ENCODE measurements at places on chromosomes 11 and 22. TPM values are rescaled to one million over a fixed set of nuclear protein-coding genes. Genes with fewer than 3 reads are reported as not detected.

- no peak for DNase-seq
- H3K4me1 ChIP-seq: no peaks in the 10 kb centered on the region
- H3K4me3 ChIP-seq: no peak overlapping the region
Observed at GRCh38 chr22:38921806-38922205, 35.6 kb upstream of the APOBEC3A start.

GRCh38 chr22:31126869-31127175 is 4.1 kb downstream of the INPP5J start:
- no peak for DNase-seq
- no peaks in the 10 kb centered on the region for H3K36me3 ChIP-seq
- no peak overlapping the region for H3K27ac ChIP-seq
- H3K27me3 ChIP-seq: peaks cover 34% of the 10 kb centered on the region
- H3K4me3 ChIP-seq: no peak overlapping the region

Gene NXPE4
- not detected for polyA plus RNA-seq

- H3K27ac ChIP-seq: peak overlapping the region; percentile 98
- H3K4me3 ChIP-seq: peak overlapping the region; percentile 97
- H3K36me3 ChIP-seq: no peaks in the 10 kb centered on the region
- peaks cover 26% of the 10 kb centered on the region for H3K4me1 ChIP-seq
Observed at GRCh38 chr11:117145393-117145761, 1.3 kb downstream of the PAFAH1B2 start.

DNA sequence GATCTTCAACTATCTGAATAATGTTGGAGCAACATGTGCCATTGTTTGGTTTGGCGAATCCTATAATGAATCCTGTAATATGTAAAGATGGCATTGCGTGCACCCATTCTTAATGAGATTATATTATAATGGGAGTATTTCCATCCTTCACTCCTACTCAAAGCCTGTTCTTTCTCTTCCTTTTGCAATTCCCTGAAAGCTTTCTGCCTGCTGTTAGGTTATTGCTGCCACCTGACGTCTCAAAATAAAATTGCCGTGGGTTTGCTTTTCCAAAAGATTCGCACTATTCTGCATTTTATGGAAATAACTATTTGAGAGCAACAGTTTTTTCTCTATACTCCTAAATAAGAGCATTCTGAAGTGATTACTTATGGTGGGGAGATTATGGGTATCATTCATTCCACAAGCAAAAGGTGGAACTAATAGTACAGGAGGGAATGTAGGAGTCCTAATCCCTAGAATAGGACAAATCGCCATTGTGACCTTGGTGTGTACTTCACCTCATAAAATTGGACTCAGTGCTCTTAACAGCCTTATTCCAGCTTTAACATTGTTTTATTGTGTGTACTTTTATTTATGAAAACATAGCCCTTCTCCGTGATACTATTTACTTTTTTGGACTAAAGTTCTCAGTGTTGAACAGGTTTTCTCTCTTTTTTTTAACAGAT is 69.6 kb upstream of the ALKBH3 start:
- no peak overlapping the region for H3K4me3 ChIP-seq
- no peak for DNase-seq
- peaks cover 15% of the 10 kb centered on the region for H3K36me3 ChIP-seq
- no peaks in the 10 kb centered on the region for H3K4me1 ChIP-seq
- H3K27ac ChIP-seq: peak overlapping the region; percentile 46
- no peaks in the 10 kb centered on the region for H3K27me3 ChIP-seq

DNA sequence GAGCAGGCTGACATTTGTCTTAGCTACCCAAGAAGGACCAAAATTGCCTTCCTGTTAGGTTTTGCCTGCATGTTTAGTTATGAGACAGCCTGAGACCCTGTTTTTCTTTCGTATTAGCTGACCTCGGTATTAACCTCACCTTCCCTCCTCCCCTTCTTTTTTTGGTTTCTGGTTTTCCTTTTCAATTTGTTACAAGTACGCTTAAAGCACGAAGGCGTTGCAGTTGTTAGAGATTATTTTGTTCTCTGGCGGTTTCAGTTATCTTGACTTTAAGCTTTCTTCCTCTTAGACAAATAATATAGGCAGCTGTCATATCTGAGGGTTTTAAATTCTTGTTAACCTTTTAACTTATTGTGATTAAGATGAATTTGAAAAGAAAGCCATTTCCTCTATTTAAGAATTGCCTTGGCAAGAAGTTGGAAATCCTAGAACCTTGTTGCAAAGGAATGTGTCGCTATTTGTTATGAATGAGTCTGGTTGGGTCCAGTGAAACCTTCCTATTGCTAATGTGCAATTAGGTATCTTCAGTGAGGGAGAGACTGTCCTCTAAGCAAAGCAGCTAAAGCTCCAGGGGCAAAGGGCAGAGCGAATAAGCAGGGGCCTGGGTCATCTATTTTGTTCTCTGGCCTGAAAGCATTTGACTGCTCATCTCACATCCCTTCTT is 45.7 kb downstream of the PACS1 start:
- H3K36me3 ChIP-seq: no peaks in the 10 kb centered on the region
- H3K27me3 ChIP-seq: no peaks in the 10 kb centered on the region
- peaks cover 60% of the 10 kb centered on the region for H3K4me1 ChIP-seq

DNA sequence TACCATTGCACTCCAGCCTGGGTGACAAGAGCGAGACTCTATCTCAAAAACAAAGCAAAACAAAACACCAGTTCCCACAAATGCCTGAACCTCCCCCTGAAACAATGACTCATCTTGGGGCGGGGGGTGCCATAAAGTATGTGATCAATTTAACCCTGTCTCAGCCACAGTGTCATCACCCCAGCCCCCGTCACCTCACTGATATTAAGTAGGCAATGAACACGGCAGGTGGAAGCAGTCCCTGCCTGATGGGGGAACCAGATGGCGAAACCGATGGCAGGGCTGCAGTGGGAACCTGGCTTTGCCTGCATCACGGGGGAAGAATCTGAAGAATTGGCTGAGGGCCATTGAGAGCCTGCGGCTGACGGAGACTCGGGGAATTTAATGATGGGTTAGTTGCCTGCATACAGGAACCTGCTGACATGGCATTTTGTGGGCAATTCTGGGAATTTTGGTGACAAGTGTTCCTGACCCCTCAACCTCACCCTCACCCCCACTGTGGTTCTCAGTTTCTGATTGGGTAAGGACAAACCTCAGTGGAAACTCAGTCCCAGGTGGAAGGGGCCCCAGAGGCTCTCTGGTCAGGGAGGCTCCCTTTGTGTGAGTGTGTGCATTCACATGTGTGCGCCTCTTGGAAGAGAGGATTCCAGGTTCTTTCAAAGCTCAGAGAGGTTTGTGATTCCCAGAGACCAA is 39.1 kb upstream of the SHISAL1 start:
- no peak overlapping the region for H3K4me3 ChIP-seq
- no peak for DNase-seq
- H3K27me3 ChIP-seq: peaks cover 26% of the 10 kb centered on the region
- H3K36me3 ChIP-seq: no peaks in the 10 kb centered on the region
- H3K4me1 ChIP-seq: no peaks in the 10 kb centered on the region

Gene RIMBP3C
- not detected for polyA plus RNA-seq

Gene OR6A2
- polyA plus RNA-seq: not detected

- no peak overlapping the region for H3K4me3 ChIP-seq
- H3K27ac ChIP-seq: no peak overlapping the region
- peaks cover 25% of the 10 kb centered on the region for H3K27me3 ChIP-seq
- H3K4me1 ChIP-seq: no peaks in the 10 kb centered on the region
Observed at GRCh38 chr22:25223269-25223850, 3.9 kb downstream of the CRYBB2 start.
